ENCODE measurements at places on chromosomes 4 and X. TPM values are rescaled to one million over a fixed set of nuclear protein-coding genes. Genes with fewer than 3 reads are reported as not detected.

Gene SUPT20HL1
- not detected for total RNA-seq

Gene SMIM10L2A
- total RNA-seq: 0.48 TPM

Gene JCHAIN
- total RNA-seq: not detected

Gene WDR17
- total RNA-seq: 2.0 TPM

Gene PCSK1N
- 62.0 TPM for total RNA-seq

Gene KIT
- 5.3 TPM for total RNA-seq

Gene AADAT
- 10.3 TPM for total RNA-seq

Gene CENPU
- total RNA-seq: 3.0 TPM

DNA sequence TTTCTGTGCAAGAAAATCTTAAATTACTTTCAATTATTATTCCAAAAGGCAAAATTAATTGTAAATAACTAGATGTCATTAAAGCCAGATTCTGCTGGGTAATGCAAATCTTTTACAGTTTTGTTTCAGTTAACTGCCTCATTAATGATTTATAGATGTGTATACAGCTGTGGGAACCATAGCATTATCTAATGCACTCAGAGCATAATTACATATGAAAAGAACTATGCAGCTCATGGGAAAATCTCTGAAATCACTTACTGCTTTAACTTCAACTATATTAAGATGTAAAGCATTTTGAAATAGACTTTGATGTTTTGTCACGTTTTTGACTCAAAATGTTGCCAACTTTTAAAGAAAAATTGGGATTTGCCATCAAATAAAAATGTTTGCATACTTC lies 630.3 kb upstream of the KLHL4 start:
- DNase-seq: no peak
- H3K36me3 ChIP-seq: no peaks in the 10 kb centered on the region
- no peak overlapping the region for H3K4me3 ChIP-seq

GRCh38 chr4:24131954-24132673 lies 242.3 kb upstream of the PPARGC1A start:
- H3K4me1 ChIP-seq: no peaks in the 10 kb centered on the region
- H3K4me3 ChIP-seq: no peak overlapping the region
- H3K36me3 ChIP-seq: no peaks in the 10 kb centered on the region
- no peak for DNase-seq
- no peak overlapping the region for H3K27ac ChIP-seq

- DNase-seq: no peak
- H3K27ac ChIP-seq: no peak overlapping the region
- no peak overlapping the region for H3K4me3 ChIP-seq
- H3K36me3 ChIP-seq: no peaks in the 10 kb centered on the region
- H3K4me1 ChIP-seq: no peaks in the 10 kb centered on the region
Measured at GRCh38 chr4:14478504-14478903, 523.8 kb upstream of the CPEB2 start.

GRCh38 chr4:39961311-39961877 lies 16.3 kb downstream of the PDS5A start:
- H3K4me3 ChIP-seq: no peak overlapping the region
- no peaks in the 10 kb centered on the region for H3K27me3 ChIP-seq
- DNase-seq: no peak
- H3K4me1 ChIP-seq: no peaks in the 10 kb centered on the region

DNA sequence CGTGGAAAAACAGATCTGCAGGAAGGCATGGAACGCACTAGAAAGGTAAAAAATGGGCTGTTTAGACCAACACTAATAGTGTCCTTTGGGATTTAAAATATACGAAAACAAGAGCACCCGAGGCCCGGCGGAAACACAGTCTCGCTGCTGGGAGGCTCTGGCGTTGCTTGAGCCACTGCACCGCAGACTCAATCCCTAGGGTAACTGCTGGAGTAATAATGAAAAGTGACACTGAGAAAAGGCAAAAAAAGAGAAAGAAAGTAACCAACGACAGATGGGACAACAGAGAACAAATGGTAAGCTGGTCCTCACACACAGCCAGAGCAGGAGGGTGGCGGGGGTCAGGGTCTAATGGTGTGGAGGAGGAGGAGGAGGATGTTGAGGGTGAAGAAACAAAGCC lies 15.4 kb downstream of the IRAK1 start:
- peaks cover 6% of the 10 kb centered on the region for H3K4me1 ChIP-seq
- no peaks in the 10 kb centered on the region for H3K36me3 ChIP-seq
- DNase-seq: no peak
- no peak overlapping the region for H3K27ac ChIP-seq

- no peak overlapping the region for H3K4me3 ChIP-seq
- no peaks in the 10 kb centered on the region for H3K27me3 ChIP-seq
- H3K27ac ChIP-seq: no peak overlapping the region
- peak; percentile 58 for DNase-seq
- H3K36me3 ChIP-seq: no peaks in the 10 kb centered on the region
Measured at GRCh38 chr4:53559021-53559620, 32.2 kb downstream of the LNX1 start.

- no peaks in the 10 kb centered on the region for H3K4me1 ChIP-seq
- no peaks in the 10 kb centered on the region for H3K27me3 ChIP-seq
- no peaks in the 10 kb centered on the region for H3K36me3 ChIP-seq
- no peak overlapping the region for H3K27ac ChIP-seq
- DNase-seq: no peak
Measured at GRCh38 chrX:11793734-11794133, 35.7 kb downstream of the MSL3 start.

GRCh38 chrX:39875834-39876628 lies 221.7 kb downstream of the BCOR start:
- no peak for DNase-seq
- no peaks in the 10 kb centered on the region for H3K27me3 ChIP-seq
- no peaks in the 10 kb centered on the region for H3K36me3 ChIP-seq
- H3K4me3 ChIP-seq: no peak overlapping the region
